ENCODE measurements at places on chromosomes 4 and X. TPM values are rescaled to one million over a fixed set of nuclear protein-coding genes. Genes with fewer than 3 reads are reported as not detected.

UGT2A1 gene
- not detected for polyA plus RNA-seq

DIPK2B gene
- polyA plus RNA-seq, result not detected

FSTL5 gene
- polyA plus RNA-seq, result not detected

HSFX2 gene
- polyA plus RNA-seq, result 1.4 TPM

TGIF2LX gene
- polyA plus RNA-seq, result not detected

DDX53 gene
- polyA plus RNA-seq, result not detected

NUDT10 gene
- polyA plus RNA-seq, result 2.1 TPM

HTN3 gene
- not detected for polyA plus RNA-seq

PCDH7 gene
- 24.9 TPM for polyA plus RNA-seq

GTPBP6 gene
- 38.8 TPM for polyA plus RNA-seq

Measured in aorta (tissue), 5 donors.